ENCODE measurements at places on chromosomes 7 and 10.

DNA sequence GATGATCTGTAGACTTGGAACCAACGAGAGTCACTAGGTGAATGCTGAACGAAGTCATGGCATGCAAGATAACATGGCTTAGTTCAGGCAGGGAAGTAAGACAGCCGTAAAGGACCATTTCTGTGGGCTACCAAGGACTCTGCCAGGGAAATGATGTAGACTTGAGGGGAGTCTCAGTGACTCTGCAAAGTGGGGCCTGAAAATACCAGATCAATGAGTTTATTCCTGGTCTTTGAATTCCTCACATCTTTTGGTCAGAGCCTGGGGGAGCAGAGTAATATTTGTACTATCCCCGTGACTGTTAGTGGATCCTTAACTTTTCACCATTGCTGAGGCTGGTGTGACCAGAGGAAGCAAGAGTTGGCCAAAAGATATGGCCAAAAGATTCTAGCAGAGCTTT lies 60.7 kb upstream of the INHBA start:
- no peak for DNase-seq

DNA sequence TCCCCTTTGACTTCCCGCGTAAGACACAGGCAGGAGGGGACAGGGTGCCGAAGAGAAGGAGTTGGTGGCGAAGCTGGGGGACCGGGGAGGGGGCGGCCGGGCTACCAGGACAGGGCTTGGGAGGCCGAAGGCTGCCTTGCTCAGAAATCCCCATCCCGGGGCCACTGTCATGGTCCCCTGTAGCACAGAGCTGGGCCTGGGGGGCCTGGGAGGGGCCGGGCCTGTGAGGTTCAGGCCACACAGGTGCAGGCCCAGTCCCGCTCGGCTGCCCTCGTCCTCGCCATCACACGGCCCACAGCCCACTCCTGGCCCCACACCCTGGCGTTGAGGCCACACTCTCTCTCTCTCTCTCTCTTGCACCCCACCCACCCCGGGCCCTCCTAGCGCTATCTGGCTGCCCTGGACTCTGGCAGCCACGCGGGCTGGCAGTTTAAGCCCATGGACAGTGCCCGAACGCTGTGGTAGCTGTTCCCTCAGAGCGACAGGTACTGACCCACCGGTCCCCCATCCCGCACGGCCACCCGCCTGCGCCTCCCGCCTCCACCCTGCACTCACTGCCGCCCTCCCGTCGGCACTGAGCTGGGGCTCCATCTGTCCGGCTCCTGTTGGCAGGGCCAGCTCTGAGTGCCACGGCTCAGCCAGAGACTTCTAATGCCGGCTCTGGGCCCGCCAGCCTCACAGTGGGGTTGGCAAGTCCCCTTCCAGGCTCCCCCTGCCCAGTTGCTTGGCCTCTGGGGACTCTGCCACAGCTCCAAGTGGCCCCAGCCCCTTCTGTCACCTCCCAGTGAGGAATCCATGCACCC lies 28.0 kb downstream of the TTYH3 start:
- no peak for DNase-seq

DNA sequence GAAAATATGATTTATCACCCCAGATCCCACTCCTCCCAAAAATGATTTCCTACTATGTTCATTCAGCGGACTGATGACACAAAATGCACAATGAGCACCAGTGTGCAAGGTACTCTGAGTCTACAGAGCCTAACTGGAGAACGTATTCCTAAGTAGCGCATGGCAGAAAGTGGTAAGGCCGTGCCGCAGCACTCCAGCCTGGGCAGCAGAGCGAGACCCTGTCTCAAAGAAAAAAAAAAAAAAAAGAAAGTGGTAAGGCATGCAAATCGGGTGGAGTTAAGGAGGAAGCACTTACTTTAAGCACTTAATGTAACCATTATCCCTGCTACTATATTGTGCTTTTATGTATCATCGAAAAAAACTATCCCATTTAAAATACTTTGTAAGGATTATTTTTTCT lies 25.5 kb downstream of the CYP51A1 start:
- no peak for DNase-seq

- no peak for DNase-seq
These were observed 33.0 kb downstream of the SH2B2 start for GRCh38 chr7:102319671-102320070.

DNA sequence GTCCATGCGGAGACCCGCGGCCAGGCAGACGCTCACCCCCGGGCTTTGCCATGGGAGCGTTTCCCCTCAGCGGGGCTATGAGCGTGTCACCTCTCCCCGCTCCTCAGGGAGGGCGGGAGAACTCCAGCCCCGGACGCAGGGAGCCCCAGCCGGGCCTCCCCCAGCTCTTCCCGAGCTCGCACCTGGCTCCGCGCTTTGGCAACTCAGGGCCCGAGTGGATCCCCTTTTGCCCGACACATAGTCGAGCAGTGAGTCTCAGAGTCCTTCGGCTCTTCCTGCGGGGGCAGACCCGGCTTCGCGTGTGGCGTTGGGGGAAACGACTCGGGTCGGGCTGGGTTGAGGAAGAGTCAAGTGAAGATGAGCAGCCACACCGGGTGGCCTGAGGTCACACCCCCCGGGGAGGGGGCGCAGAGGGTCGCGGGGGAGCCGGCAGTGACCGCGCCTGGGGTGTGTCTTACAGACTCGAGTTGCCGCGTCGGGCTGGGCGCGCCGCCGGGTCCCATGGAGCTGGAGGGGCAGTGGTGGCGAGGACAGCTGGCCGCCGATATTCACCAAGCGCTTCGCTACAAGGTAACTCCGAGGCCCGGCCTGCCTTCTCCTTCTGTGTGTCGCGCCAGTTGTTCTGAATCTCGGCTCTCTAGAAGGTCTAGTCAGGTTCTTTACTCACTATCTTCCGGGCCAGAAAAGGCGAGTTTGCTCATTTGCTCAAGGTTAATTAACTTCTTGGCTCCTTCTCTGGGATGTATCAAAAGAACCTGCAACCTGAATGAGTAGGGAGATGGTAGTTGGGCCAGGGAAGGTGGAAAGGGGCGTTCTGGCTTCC lies 721 bp downstream of the CCNJ start:
- DNase-seq = peak; percentile 20

GRCh38 chr10:28875549-28876081 lies 198.3 kb downstream of the BAMBI start:
- no peak for DNase-seq

- no peak for DNase-seq
These were observed 6.3 kb downstream of the ZNF212 start for GRCh38 chr7:149245744-149246143.

- no peak for DNase-seq
These were observed 131.1 kb upstream of the CDK1 start for GRCh38 chr10:60646966-60647796.

DNA sequence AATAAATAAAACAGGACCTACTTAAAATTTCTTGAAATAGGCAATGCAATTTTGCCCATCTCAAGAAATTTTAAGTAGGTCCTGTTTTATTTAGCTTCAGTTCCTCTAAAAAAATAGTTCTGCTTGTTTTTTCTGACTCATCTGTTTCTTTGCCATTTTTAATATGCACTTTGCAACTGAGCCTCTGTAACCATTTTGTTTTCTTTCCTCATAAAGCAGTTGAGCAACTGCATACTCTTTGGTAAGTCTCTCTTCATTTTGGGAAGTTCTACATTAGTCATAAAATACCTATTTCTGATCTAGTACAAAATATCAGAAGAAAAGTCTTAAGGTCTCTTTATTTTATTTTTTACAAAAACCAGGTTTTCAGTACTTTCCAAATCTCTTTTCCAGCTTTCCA lies 18.0 kb downstream of the TAS2R40 start:
- no peak for DNase-seq

DNA sequence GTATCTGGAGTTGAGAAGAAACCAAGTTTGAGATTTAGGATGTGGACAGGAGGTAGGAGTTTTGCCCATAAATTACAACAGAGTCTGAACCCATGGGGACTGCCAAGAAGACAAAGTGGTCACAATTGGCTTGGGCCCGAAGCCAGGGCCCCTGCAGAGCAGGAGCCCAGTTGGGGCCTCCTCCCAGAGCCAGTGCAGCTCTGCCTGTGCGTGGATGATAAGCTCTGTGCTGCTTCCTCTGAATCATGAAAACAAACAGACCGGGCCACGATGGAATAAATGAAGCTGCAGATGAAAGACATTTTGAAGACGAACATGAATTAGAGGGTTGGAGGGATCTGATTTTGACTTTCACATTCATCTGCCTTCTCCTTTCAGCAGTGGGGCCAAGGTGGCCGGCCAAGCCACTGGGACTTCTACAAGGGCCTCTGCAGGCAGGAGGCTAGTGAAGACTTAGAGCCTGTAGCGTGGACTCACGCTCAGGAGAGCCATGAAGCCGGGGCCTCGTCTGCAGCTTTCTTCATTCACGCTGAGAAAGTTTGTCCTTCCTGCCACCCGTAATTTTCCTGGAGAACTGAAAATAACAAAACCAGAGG lies 156.8 kb upstream of the LYZL1 start:
- DNase-seq = no peak

GRCh38 chr10:53463539-53463938 lies 691.0 kb upstream of the MBL2 start:
- no peak for DNase-seq
